CD14-positive monocyte (primary cell): ENCODE measurements at places on chromosomes 6 and 20.

- DNase-seq: no peak
These were observed 157.9 kb downstream of the KIF16B start for GRCh38 chr20:16415071-16416053.

GRCh38 chr20:17480696-17481095, 50.5 kb downstream of the BFSP1 start:
- DNase-seq: no peak

GRCh38 chr6:127190552-127190951, 72.1 kb downstream of the RSPO3 start:
- no peak for DNase-seq

DNA sequence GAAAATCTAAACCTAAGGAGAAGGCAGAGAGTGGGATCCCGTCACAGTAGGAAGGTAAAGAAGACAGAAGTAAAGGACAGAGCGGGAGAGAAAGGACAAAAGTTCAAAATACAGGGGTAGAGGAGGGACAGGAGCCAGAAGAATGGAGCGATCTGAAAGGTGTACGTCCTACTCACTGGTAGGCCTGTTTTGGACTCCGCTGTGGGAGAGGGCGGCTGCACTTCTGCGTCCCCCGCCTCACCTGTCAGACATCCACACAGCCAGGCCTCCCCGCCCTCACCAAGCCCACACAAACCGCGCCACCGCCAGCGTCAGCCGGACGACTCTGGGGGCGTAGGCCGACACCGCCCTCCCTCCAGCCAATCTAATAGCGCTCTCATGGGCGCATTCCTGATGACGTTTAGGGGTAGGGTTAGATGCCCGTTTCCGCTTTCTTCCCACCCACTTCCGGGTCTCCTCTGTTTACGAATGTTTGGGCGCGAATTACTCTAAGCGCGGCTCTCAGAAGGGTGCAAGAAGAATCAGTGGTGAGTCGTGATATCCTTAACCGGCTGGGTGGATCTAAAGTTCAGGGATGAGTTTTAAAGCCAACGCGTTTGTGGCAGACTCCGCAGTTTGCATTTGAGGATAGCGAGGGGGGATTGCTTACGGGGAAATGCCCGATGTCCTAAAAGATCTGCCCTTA, at the start of the genes CENPQ and MMUT:
TSS of gene CENPQ (plus strand) at position 444 of the 685 bp plus-strand sequence. CDS start 6,807 bp downstream, outside the sequence.
TSS of gene MMUT (minus strand) at position 327 of the 685 bp plus-strand sequence. CDS start 3,787 bp downstream, outside the sequence.
- DNase-seq: peak; percentile 92

GRCh38 chr6:148426317-148426977, 83.8 kb downstream of the SASH1 start:
- DNase-seq: no peak

DNA sequence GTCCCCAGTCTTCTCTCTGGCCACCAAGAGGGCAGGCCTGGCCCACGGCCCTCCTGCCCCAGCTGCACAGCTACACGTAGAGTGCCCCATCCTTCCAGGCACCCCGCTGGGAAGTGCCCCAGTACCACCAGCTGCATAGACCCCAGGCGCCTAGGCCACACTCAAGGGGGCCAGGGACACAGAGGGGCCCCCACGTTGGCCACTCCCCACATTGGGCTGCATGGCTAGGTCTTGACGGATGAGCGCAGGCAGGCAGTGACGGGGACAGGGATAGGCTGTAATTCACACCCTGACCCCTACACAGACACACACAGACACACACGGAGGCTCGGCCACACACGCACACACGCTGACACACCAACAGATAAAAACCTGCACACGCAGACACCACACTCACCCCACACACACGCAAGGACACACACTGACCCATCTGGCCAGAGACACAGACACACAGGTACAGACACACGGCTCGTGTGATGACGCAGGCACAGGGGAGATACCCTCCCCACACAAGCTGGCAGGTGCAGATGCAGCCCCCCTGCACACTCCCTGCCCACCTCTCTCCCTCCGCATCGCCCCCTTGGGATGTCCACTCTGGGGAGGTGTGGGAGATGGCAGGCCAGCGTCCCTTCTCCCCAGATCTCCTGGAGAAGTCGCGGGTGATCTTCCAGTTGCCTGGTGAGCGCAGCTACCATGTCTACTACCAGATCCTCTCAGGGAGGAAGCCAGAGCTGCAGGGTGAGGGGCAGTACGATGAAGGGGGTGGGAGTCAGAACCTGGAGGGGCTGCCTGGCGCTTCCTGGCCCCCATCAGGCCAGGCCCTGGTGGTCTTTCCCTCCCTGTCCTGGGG, 30.0 kb downstream of the MYH7B start:
- DNase-seq: no peak

DNA sequence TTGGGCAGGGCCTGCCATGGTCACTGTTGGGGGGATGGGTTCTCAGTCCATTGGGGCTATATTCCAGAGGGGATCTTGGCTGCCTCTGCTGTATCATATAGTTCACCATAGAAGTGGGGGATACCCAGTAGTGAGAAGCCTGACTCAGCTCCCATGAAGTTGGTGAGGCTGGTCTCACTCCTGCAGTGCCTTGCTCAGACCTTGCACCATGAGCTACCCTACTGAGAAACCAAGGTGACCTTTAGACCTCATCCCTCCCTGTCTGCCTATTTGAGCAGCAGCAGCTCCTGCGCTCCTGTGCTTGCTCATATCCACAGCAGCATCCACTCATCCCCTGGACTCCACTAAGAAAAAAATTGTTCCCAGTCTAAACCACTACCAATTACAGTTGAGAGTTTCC, 56.0 kb upstream of the HEY2 start:
- DNase-seq: no peak

DNA sequence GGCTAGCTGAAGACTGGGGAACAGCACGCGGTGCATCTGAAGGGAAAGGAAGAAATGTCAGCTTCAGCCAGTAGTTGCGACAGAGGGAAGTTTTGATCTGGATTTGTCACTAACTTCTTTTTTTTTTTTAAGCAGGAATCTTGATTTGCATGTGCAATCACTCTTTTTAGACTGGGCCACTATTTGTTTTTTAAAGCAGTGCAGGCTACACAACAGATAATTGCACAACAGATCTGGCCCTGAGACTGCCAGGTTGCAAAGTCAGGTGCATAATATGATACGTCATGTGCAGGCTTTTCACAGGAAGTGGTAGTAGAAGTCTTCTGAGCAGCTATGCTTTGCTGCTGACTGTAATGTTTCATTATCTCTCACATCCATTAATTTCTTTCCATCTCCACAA, 13.5 kb downstream of the PFDN4 start:
- no peak for DNase-seq

GRCh38 chr6:24766680-24767462, 7.9 kb upstream of the GMNN start:
- peak; percentile 76 for DNase-seq

DNA sequence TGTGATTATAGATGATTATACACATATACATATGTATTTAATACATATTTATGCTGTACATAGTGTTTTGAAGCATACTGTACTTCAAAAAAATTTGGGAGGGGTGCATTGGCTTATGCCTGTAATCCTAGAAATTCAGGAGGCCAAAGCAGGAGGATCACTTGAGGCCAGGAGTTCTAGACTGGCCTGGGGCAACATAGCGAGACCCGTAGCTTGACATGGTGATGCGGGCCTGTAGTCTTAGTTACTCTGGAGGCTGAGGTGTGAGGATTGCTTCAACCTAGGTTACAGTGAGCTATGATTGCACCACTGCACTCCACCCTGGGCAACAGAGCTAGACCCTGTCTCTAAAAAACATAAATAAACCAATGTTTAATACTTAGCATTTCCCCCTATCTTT, 1.6 kb upstream of the FAM110A start:
- no peak for DNase-seq

- no peak for DNase-seq
These were observed 536.3 kb downstream of the CDH26 start for GRCh38 chr20:60494476-60494875.

DNA sequence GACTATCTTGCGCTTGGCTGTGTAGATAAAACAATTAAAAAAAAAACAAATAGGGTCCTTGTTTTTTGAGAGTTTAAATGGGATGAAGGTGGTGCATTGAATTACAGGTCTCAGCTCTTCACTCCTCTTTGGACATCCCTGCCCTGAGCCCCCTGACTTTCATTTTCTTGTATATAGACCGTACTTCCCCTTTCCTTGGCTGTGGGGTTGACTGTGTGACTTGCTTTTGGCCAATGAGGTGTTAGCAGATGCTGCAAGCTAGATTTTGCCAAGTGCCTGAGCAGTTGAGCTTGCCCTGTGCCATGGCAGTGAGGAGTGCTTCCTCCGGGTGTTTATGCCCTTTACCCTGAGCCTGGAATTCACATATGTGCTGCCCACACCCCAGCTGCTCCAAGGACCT, 386.1 kb upstream of the ZFP64 start:
- DNase-seq: no peak

DNA sequence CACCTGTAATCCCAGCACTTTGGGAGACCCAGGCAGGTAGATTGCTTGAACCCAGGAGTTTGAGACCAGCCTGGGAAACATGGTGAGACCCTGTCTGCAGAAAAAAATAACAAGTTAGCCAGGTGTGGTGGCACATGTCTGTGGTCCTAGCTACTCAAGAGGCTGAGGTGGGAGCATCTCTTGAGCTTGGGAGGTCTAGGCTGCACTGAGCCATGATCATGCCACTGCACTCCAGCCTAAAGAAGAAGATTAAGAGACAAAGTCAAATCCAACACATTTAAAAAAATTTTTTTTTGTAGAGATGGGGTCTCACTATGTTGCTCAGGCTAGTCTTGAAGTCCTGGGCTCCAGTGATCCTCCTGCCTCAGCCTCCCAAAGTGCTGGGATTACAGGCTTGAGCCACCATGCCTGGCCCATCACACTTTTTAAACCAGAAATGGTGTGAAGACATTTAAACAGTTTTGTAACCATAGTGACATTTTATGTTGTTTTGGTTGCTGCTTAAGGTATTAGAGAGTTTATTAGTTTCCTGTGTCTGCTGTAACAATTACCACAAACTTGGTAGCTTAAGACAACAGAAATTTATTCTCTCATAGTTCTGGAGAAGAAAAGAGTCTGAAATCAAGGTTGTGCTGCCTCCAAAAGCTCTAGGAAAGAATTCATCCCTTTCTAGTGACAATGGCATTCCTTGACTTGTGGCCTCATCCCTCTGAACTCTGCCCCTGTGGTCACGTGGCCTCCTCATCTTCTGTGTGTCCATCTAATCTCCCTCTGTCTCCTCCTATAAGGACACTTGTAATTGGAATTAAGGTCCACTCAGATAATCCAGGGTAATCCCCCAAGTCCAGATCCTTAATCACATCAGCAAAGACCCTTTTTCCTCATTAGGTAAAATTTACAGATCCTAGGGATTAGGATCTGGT, 104.6 kb upstream of the TNFAIP3 start:
- no peak for DNase-seq

GRCh38 chr20:1187605-1188171, 2.9 kb upstream of the TMEM74B start:
- no peak for DNase-seq

DNA sequence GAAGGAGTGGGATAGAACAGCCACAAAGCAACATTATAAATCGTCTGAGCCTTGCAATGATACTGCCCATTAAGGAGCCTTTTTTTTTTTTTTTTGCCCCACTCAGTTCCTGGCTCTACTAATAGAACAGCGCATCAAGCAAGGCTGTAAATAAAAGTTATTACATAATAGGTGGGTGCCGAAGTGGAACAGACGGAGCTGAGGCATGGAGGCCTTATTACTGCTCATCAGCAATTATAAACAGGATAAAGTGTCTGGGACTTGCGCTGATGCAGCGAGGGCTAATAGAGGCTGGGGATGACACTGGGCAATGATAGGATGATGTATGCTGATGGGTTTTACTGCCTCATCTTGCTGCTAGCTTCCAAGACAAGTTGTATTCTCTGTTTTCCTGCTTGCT, 272.1 kb downstream of the ZFAND3 start:
- no peak for DNase-seq

GRCh38 chr6:168345896-168346754, 26.5 kb upstream of the DACT2 start:
- DNase-seq: no peak

- no peak for DNase-seq
These were observed 1.2 kb downstream of the NECAB3 start for GRCh38 chr20:33673114-33673409.

DNA sequence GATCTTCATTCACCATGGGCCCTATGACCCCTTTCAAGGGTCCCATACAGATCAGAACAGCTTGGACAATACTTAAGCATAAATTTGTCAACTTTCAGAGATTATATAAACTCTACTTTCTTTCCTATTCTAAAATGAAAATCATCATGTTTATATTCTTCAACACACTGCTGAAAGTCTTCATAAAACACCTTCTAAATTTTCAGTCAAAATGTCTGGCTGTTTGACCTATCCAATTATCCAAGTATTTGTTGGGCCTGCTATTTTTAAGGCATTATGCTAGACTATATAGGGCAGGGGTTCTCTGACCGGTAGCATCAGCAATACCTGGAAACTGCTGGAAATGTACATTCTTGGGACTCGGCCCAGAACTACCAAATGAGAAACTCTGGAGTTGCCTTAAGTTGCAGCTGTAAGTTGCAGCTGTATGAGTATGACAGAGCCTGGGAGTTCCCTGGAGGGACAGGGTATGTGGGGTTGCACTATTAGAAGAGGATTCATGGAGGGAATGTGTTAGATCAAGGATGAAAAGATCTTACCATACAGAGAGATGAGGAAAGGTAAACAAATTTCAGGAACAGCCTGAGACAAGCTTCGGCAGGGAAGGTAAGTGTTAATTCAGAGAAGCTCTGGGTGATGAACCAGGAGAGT, 293.0 kb downstream of the ADGB start:
- DNase-seq: peak; percentile 49

DNA sequence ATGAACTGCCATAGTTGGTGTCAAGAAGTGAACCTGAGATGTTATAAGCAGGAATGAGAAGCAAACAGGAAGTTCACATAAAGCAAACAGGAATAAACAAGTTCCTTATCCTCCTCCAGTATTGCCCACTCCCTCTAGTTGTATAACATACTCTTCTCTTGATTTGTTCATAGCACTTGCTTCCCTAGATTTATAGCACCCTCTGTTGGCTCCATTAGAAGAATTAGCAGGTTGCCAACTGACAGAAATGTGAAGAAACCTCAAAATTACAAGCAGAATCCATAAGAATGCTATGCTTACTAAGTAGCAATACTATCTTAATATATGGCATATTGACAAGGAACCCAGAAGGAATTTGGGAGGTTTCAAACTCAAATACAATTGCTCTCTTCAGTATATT, 195.4 kb downstream of the TBX18 start:
- DNase-seq: no peak

DNA sequence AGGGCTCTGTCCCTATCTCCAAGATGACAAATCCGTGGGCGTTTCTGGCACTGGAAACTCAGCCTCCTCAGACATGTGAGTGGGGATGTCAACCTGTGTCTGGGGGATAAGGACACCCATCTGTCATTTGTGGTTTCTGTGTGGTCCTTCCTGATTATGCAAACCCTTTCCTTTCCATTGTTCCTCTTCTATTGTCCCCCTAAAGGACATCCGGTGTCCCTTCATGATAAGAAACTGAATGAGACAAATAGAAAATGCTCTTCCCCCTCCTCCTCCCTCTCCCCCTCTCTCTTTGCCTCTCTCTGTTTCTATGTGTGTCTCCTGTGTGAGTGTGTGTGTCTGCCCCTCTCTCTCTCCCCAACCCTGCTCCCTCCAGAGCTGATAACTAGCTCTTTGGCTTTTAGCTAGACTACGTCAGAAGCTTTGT, 11.5 kb upstream of the GLP1R start:
- no peak for DNase-seq

DNA sequence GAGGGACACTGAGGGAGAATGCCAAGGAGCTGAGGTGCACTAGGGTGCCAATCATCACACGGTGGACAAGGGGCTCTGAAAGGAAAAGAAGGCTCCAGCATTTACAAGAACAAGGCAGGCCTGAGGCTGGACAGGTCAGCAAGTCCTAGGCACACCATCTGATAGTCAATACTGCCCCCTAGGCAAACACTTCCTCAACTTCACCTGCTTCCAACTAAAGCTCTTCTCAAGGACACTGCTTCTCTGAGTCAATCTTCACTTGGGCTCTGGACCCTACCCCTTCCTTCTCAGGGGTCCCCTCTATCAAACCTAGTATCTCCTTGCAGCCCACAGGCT, 37.7 kb upstream of the SLC4A11 start:
- no peak for DNase-seq
